A549 treated with GW870086 at 1 μM for 4 hours (cell line): ENCODE measurements at places on chromosomes 2 and 18. TPM values are rescaled to one million over a fixed set of nuclear protein-coding genes. Genes with fewer than 3 reads are reported as not detected.

Gene EGR4
- 0.09 to 0.42 TPM (median 0.24 TPM) in 4 of 5 replicates, not detected in the other for total RNA-seq

Gene SPATS2L
- 111 to 125 TPM (median 121 TPM) in 5 replicates for total RNA-seq

Gene C1QL2
- total RNA-seq, result 0.18 to 0.57 TPM (median 0.34 TPM) in 5 replicates

Gene ITGA6
- total RNA-seq, result 40.7 to 58.2 TPM (median 51.8 TPM) in 5 replicates

Gene CAPN10
- 15.8 to 25.9 TPM (median 24.4 TPM) in 5 replicates for total RNA-seq

Gene NYAP2
- not detected in 5 replicates for total RNA-seq
